Stimulated activated CD8-positive, alpha-beta memory T cell treated with anti-CD3 and anti-CD28 coated beads, Interleukin-12 subunit alpha, Interleukin-12 subunit beta, amount 100 ng/mL, for 4 hours (primary cell): ENCODE measurements at places on chromosomes 5 and 9.

GRCh38 chr9:97479496-97480159 is 21.8 kb upstream of the TMOD1 start:
- DNase-seq: no peak

- no peak for DNase-seq
Measured at GRCh38 chr9:73011956-73012355, 59.1 kb upstream of the ALDH1A1 start.

GRCh38 chr5:133321833-133322420 is 270.1 kb downstream of the HSPA4 start:
- no peak for DNase-seq

DNA sequence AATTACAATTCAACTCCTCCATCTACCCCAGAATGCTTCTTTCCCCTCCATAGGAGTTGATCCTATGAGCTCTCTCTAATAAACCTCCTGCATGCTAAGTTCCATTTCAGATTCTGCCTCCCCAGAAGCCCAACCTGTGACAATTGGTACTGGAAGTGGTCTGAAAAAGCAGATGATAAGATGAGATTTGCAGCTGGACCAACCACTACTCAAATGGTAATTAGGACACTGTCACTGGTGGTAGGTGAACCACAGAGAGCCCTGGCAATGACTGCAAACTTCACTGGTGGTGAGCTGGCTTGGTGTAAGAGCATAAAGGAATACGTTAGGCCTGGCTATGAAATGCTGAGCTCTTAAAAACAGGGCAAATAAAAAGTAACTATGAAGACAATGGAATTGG is 112.6 kb downstream of the ESM1 start:
- no peak for DNase-seq

DNA sequence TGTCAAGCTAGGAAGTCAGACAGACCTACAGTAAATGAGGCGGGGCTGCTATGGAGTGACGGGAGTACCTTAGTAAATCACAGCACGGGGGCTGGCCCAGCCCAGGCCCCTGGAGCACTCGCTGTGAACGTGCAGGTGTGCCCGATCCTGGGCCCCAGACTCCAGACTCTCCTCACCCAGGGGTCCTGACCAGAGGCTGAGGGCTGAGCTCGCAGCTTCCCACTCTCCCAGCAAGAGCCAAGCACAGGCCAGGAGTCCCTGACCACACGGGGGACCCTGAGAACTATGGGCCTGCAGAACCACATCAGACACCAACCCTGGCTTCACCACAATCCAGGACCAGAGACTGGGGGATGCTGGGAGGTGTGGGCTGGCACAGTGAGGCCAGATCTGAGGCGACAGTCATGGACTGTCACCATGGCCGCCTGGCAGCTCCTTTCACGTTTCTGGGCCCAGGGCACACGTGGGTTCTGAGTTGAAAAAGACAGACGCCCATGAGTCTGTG is 73.4 kb downstream of the ADAMTS2 start:
- DNase-seq: no peak

DNA sequence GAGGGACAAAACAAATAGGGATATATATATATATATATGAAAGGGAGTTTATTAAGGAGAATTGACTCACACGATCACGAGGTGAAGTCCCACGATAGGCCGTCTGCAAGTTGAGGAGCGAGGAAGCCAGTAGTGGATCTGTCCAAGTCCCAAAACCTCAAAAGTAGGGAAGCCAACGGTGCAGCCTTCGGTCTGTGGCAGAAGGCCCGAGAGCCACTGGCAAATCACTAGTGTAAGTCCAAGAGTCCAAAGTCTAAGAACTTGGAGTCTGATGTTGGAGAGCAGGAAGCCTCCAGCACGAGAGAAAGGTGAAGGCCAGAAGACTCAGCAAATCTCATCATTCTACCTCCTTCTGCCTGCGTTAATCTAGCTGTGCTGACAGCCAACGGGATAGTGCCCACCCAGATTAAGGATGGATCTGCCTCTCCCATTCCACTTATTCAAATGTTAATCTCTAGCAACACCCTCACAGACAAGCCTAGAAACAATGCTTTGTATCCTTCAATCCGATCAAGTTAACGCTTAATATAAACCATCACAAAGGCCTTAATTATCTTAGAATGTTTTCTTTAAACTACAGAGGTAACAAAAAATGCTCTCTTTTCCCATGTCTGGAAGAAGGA is 23.8 kb upstream of the DAB2 start:
- no peak for DNase-seq

GRCh38 chr5:88214655-88215054 is 54.0 kb downstream of the TMEM161B start:
- DNase-seq: no peak

DNA sequence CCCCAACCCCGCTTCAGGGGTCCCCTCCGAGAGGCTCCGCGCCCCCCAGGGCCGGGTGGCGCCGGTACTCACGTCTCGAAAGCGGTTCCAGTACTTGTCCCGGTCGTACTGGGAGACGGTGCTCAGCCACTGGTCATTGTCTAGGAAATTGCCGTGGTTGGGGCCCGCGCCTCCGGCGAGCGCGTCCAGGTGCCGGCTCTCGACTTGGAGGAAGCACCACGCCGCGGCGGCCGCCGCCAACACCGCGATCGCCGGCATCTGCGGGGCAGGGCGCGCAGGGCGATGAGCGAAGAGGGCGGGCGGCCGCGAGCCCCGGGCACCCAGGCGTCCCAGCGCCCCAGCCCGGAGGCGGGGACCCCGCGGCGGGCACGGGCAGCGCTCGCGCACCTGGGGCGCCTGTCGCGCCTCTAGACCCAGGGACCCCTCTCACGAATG is 808 bp downstream of the SPOCK1 start:
- no peak for DNase-seq

- no peak for DNase-seq
Measured at GRCh38 chr9:76401580-76402354, 7.5 kb upstream of the RFK start.

- no peak for DNase-seq
Measured at GRCh38 chr9:125202846-125203618, 2.7 kb downstream of the RABEPK start.

- no peak for DNase-seq
Measured at GRCh38 chr5:59685191-59685530, 208.4 kb downstream of the PDE4D start.

- DNase-seq: no peak
Measured at GRCh38 chr5:19047277-19047676, 940.7 kb downstream of the CDH18 start.

DNA sequence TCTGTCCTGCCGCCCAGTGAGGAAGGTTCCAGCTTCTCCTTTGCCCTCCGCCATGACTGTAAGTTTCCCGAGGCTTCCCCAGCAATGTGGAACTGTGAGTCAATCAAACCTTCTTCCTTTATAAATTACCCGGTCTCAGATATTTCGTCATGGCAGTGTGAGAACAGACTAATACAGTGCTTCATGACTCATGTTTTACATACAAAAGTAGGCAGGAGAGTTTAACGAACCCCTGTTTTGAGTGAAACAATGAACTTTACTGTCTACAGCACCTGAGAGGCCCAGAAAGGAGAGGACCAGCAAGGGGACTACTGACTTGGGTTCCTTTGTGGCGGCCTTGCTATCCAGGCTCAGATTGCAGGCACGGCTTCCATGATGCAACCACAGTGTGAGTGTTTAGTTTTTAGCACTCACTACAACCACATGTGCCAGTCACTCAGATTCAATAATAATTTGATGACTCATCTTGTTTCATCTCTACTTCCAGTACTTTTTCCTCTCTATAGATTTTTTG is 139.1 kb upstream of the CLINT1 start:
- no peak for DNase-seq

- DNase-seq: no peak
Measured at GRCh38 chr9:35915681-35916294, 6.5 kb downstream of the SPAAR start.

DNA sequence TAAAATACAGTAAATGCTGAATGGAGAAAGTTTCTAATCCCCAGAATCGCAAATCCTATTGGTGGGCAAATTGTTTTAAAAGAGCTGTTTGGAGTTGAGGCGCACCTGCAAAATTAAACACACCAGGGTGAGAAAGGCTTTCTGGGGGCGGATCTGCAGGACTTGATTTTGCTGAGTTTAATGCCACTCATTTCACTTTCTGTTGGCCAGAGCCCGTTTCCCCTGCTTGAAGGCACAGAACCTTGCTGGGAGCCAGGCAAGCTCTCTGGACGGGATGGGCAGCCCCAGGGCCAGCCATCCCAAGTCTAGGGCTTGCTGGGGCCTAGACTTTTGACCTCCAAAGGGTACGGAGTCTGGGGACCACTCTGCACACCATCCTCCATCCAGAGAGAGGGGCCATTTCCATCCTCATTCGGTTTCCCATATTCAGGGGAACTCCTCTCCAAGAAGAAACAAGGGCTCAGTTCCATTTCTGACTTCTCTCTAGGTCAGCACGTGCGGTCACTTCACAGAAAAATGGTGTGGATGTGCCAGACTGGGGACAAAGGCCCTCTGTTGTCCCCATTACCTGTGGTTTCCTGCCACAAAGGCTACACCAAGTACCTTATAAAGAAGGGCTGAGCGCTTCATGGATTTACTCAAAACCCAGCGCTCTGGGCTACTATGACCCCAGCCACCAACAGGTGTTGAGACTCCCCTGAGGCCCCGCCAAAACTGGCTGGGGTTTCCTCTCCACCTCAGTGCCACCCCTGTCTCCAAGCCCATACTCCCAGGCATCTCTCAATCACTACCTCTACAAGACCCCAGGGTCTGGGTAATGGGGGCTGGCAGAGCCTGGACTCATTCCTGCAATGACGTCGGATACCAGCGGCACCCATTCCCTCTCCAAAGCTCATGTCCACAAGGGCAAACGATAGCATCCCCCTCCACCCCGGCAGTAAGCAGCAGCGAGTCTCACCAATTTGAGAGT is 170.0 kb downstream of the AUH start:
- DNase-seq: no peak

GRCh38 chr5:78007233-78007632 is 231.1 kb upstream of the TBCA start:
- no peak for DNase-seq

- no peak for DNase-seq
Measured at GRCh38 chr9:84950879-84951811, 281.6 kb downstream of the NTRK2 start.

- DNase-seq: no peak
Measured at GRCh38 chr5:121182788-121183490, 668.7 kb upstream of the FTMT start.

DNA sequence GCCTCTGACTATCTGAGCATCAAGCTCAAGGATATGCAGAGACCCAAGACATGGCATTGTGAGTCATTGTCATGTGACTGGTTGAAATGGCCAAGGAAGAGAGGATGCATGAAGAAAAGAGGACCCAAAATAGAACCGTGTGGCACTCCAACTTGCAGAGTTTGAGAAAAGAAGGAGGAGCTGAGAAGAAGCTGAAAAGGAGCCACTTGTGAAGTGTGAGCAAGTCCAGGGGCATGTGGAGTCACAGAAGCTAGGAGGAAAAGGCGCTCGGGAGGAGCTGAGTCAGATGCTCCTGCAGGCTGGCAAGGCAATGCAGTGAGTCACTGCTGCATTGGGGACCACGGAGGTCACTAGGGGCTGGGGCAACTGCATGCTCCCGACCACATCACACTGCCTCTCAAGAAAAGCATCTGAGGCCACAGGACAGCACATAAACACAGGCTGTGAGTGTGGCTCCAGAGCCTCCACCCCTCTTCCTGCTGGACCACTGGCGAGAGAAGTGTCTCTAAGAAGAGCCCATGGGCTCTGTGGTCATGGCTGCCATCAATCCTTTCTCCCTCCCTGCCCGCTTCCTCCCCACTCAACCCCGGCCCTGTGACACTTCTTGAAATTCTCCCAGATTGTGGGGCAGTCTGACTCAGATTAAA is 197.6 kb downstream of the DRD1 start:
- DNase-seq: no peak

DNA sequence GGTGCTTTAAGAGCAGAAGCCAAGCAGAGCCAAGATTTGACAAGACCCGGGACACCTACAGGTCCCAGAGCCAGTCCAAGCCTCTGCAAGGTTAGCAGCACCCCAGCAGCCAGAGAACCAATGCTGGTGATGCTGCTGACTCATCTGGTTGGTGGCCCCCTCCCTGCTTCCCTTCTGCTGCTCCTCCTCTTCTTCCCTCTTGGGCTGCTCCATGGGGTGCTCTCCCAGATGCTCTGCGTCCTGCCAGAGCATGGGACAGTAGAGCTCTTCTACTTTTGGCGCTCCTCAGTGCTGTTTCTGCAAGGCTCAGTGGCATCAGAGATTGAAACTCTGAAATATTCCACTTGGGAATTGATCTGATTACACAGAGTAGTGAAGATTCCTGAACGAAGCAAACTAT is 76.1 kb upstream of the SAP30L start:
- no peak for DNase-seq

DNA sequence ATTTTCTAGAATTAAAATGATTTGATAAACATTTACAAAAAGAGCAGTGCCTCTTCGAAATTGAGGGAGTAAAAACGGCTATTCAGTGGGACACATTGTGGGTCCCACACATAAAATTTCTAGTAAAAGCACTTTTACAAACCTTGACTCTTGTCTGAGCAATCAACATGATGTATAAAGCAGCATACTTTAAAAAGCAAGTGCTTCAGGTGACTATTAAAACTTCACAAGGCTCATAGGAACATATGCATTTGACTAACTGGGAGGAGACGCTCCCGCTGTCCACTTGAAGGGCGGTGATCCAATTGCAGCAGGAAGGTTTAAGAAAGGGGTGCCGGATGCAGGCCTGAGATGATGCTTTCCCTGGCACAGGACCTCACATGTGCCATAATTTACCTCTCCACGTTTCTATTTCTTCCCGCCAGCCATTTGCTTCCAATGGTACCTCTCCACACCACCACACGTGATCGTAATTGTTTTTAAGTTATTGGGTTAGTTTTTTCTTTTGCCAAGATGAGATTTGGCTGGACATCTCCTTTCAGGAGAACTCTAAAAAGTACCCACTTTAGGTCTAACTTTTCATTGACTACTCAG is 1.8 kb downstream of the MCTP1 start:
- no peak for DNase-seq

GRCh38 chr9:27054841-27055240 is 49.4 kb upstream of the LRRC19 start:
- no peak for DNase-seq

GRCh38 chr9:99169982-99170761 is 51.6 kb downstream of the ALG2 start:
- DNase-seq: no peak

GRCh38 chr5:136021016-136021405 is 7.8 kb upstream of the TGFBI start:
- no peak for DNase-seq

- no peak for DNase-seq
Measured at GRCh38 chr5:40291338-40291737, 388.4 kb upstream of the PTGER4 start.

GRCh38 chr5:71475788-71476384 is 20.4 kb downstream of the BDP1 start:
- DNase-seq: no peak

GRCh38 chr5:55136521-55136920 is 23.4 kb upstream of the GPX8 start:
- no peak for DNase-seq

DNA sequence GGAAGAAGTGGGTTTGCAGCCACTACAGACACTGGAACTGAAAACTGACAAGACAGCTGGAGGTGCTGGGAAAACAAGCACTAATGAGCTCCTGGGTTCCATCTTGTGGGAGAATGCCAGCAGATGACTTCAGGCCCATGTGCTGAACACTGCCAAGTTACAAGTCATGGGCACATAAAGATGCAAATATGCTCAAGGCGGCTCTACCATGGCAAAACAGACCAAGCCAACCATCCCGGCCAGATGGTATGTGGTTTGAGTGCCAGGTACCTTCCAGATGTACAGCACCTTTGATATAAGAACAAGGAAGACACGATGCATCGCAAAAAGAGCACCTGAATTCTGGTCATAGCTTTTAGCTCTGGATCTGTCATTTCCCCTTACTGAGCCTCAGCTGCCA is 19.9 kb downstream of the TNFSF8 start:
- no peak for DNase-seq

GRCh38 chr9:89165341-89165740 is 13.3 kb downstream of the SHC3 start:
- DNase-seq: no peak
